CD4-positive, alpha-beta T cell treated with Interferon alpha-2 for 1 hour (primary cell): ENCODE measurements at places on chromosomes 5 and 9.

- no peak for DNase-seq
These were observed 4.2 kb upstream of the ZNF366 start for GRCh38 chr5:72511366-72511765.

GRCh38 chr9:27394826-27395201 lies 97.9 kb upstream of the EQTN start:
- DNase-seq: no peak

DNA sequence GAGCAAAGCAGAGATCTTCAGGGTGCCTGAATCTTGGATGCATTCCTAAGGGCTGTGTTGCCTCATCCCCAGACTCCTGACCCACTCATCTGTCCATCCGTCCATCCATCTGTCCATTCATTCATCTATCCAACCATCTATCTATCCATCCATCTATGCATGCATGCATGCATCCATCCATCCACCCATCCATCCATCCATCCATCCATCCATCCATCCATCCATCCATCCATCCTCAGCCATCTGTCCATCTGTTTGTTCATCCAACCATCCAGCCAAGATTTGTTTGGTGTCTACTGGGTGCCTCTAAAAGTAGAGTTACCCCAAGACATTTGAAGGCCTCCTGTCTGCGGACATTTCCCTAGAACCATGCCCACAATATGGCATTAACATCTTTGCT lies 27.7 kb upstream of the BARHL1 start:
- DNase-seq: no peak

- DNase-seq: no peak
These were observed 752 bp downstream of the TSTD2 start for GRCh38 chr9:97632248-97632984.

- DNase-seq: peak; percentile 45
These were observed 63.2 kb downstream of the ACER2 start for GRCh38 chr9:19471737-19472648.

DNA sequence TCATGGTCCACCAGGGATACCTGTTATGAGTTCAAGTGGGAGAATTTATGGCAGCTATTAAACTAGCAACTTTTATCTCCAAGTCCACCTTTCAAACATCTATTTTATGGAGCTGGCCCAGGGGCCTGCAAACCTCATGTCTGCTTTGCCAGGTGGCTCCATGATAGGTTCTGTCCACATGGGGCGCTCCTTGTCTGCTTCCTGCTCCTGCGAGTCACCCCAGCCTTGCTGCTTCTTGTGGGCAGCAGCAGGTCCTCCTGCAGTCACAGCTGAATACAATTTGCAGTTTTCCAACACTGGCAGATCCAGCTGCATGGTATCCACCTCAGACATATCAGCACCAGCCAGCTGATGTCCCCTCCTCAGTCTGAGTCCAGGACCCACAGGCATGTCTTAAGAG lies 39.6 kb upstream of the FRRS1L start:
- no peak for DNase-seq

- no peak for DNase-seq
These were observed 66.2 kb downstream of the NDST1 start for GRCh38 chr5:150573867-150574817.

DNA sequence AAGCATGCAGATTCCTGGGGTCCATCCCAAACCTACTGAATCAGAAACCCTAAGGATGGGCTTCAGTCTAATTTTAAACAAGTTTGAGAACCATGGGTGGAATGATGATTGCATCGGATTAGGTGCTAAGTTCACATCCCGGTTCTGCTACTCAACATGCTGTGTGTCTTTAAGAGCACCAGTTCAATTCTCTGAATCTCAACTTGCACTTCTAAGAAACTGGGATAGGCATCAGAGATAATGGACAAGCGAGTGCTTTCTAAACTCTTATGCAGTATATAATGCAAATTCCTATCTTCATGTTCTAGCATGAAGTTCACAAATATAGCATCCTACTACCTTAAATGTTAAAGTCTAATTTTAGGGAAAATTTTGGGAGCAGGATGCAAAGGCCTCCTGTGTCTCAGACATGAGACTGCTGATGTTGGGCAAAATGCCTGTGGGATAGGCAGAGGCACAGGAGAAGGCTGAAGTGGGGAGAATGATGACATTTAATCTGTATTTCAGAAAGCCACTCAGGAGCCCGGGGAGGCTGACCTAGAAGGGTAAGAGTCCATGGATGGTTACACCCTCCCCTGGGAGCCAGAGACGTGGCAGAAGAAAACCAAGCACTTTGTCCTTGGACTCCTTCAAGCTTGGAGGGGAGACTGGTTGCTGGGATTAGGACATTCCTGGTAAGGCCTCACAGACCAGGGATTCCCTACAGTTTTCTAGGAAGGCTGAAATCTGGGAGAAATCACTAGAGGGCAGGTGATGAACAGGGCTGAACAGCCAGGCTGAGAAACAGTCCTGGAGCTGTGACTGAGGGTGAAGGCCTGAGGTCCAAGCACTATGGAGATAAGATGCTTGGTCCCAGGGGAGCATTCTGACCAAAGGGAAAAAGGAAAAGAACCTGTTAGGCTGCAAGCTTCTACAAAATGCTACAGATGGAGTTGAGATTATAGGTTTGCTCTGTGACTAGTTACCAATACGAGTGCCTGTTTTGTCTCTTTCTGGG lies 311.9 kb upstream of the PANK3 start:
- DNase-seq: no peak

- DNase-seq: peak; percentile 14
These were observed 18.7 kb upstream of the PIK3R1 start for GRCh38 chr5:68196876-68197275.

DNA sequence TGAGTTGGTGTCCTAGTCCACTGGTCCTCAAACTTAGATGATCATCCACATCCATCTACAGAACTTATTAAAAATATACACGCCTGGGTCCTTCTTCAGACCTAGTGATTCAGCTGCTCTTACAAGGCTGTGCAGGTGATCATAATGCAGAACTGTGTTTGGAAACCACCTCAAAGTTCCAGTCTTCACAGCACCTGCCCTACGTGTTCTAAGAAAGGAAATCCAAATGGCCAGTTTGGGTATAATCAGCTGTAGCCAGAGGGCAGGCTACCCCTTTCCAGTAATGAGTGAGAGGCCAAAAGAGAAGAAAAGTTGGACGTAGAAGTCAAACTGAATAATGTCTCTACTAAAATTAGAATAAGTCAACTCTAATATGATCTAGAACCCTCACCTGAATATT lies 15.4 kb downstream of the REEP5 start:
- DNase-seq: no peak

DNA sequence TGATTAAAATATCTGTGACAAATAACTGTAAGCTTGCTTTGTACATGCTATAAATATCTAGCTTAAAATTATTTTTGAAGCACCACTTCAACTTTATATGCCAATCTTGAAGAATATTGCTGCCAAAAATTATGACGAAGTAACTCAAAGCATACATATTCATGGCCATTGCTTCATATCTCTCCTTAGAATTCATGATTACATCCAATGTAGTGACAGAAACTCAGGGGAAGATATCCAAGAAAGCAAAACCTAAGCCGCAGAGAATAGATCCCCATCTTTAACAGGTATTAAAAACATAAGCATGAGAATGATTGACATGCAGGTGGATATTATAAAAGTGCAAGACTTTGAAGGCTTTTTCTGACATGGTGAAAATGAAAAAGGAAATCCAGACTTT lies 100.8 kb upstream of the PLPPR1 start:
- DNase-seq: no peak

- DNase-seq: peak; percentile 10
These were observed 639 bp downstream of the EHMT1 start for GRCh38 chr9:137619240-137620047.

GRCh38 chr9:133843751-133844397 lies 105.7 kb upstream of the SARDH start:
- DNase-seq: no peak

GRCh38 chr9:125028041-125028440 lies 87.2 kb upstream of the GOLGA1 start:
- DNase-seq: no peak

DNA sequence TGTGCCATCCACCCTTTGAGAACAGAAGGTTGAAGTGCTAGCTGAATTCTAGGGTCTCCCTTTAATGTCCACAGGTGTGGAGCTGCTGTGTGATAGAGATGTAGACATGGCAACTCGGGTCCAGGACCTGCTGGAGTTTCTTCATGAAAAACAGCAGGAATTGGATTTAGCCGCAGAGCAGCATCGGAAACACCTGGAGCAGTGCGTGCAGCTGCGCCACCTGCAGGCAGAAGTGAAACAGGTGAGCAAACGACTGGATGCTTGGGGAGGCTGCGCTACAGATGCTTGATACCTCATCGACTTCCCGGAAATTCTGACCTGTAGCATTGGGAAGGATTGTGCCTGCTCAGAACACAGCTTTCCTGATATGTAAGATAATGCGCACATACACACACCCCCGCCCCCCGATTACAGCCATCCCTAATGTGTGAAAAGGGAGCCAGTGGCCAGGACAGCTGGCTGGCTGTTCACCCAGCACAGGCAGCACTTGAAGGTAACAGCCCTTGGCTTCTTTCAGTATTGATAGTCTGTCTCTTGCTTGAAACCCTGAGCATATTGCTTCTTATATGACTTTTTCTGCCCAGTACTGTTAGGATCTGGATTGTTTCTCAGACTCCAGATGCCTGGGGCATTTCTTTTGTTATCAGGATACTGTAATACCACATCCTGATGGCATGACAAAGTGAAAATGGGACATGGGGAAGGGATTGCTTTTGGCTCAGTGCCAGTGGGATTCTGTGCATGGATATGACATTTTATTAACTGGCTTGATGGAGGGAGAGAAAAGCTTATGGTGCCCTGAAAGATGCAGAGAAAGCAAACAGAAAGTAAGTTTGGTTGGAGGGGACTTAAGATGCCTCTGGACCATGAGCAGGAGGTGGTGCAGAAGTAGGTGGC lies 216.8 kb upstream of the OTULINL start:
- DNase-seq: peak; percentile 11

DNA sequence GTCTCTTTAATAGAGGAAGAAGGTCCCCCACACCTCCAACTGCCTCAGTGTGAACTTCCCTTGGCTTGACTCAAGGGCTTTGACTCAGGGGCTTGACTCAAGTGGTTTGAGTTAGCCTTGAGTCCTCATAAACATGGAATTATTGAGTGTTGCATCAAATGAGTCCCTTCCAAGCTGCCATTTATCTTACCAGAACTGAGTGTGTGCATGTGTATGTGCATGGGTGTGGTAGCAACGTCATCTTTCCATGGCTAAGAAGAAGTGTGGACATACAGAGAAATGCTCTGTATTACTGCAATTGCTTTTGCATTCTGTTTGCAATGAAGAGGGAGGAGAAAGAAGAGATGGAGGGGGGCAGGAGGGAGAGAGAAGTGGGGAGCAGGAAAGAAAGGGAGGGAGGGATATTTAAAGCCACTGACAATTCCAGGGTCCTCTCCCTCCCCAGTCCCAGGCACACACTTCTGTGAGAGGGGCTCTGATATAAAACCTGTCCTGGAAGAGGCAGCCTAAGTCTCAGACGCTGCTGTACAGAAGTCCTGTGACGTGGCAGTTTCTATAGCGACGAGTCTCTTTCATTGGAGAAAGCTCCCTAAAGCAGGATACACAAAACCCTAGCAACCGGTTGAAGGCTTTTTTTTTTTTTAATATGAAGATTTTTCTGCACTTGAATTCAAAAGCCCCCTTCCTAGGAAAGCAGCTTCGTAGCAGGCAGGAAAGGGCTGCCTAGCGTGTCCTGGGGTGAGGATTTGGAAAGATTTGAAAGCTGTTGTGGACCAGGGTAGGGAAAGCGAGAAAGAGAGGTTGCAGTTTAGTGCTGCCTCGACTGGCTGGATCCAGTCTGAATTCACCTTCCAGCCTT lies 93.3 kb upstream of the MAP1B start:
- DNase-seq: no peak

- no peak for DNase-seq
These were observed 1072.7 kb downstream of the NR2F1-AS1 start for GRCh38 chr5:92508271-92508670.

- DNase-seq: no peak
These were observed 226.2 kb downstream of the CACNA1B start for GRCh38 chr9:138103849-138104206.

DNA sequence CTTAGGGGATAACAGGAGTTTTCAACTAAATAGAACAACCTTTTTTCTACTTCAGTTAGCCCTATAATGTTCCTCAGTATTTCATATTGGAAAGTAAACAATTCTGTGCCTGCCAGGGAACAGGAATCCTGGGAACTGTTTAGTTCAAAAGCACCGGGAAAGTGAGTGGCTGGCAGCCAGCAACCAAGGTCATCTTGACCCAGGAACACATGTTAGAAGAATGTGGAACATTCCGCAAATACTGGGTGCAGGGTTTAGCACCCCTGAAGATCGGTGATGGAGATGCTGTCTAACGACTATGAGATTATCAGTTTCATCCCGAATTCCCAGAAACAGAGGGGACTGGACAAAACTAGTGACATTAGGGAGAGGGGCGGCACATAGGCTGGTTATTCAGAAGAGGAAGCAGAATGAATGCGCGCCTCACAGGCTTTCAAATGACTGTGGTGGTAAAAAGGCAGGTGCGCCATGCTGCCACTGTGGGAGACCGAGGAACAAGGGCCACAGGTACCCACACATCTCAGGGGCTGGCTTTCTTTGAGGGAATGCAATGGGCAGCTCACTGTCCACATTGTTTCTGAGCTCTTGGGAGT lies 51.2 kb downstream of the IPPK start:
- DNase-seq: no peak

DNA sequence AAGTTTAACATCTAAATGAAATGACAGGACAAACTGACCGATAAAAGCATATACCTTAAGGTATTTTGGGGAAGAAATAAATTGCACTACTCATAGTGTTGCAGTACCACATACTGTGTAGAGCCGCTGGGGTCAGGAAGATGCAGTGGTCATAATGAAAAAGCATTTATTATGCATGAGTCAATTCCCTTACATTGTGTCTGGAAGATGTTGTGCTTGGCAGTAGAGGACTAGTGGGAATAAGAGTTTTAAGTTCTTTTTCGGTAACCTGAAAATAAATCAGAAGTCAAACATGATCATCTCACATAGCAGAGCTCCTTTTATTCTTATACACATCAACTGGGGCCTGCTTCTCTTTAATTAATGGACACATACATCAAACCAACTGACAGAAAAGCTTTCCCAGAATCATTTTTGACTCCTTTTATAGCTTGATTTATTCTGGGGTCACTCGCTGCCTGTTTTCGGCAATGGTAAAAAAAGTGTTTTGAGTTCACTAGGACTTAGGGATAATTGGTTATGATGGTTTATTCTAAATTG lies 262.5 kb upstream of the CHD1 start:
- DNase-seq: no peak

GRCh38 chr5:53425687-53426511 lies 54.5 kb upstream of the FST start:
- no peak for DNase-seq

- no peak for DNase-seq
These were observed 62.3 kb downstream of the ACER2 start for GRCh38 chr9:19470981-19471650.

- no peak for DNase-seq
These were observed 12.5 kb downstream of the PHF2 start for GRCh38 chr9:93588641-93589609.

DNA sequence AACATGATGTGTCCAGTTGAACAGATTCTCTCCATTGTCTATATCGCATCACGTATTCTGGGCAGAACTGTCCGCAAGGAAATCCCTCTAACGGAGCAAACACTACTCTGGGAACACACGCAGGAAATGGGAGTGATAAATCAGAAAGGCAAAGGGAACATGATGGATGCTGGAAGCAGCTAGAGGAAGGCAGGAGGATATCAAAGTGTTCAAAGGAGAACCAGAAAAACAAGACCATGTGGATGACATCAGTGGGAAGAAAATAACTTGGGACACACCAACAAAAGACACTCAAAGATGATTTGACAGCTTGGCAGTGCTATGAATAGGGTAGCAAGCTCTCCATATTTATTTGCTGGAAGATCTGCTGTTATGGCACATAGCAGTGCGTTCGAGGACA lies 142.9 kb downstream of the PLK2 start:
- no peak for DNase-seq
